ENCODE measurements at places on chromosomes 5 and 9.

DNA sequence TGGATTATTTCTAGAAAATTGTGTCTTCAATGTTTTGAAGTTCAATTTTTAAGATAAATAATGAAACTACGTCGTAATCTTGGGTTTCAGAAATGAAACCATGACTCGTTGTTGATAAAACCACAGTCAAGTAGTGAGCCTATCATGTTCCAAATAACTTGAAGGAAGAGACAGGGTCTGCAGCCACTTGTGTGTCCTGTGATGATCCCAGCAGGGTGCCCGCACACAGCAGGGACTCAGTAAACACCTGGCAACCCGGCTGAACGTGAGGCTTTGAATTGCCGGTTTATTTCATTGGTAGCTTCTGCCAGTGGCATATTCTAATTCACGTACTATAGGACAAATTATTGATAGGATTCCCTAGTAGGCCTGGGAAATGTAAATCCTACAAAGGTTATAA is 679.6 kb downstream of the IRX1 start:
- DNase-seq, result no peak

DNA sequence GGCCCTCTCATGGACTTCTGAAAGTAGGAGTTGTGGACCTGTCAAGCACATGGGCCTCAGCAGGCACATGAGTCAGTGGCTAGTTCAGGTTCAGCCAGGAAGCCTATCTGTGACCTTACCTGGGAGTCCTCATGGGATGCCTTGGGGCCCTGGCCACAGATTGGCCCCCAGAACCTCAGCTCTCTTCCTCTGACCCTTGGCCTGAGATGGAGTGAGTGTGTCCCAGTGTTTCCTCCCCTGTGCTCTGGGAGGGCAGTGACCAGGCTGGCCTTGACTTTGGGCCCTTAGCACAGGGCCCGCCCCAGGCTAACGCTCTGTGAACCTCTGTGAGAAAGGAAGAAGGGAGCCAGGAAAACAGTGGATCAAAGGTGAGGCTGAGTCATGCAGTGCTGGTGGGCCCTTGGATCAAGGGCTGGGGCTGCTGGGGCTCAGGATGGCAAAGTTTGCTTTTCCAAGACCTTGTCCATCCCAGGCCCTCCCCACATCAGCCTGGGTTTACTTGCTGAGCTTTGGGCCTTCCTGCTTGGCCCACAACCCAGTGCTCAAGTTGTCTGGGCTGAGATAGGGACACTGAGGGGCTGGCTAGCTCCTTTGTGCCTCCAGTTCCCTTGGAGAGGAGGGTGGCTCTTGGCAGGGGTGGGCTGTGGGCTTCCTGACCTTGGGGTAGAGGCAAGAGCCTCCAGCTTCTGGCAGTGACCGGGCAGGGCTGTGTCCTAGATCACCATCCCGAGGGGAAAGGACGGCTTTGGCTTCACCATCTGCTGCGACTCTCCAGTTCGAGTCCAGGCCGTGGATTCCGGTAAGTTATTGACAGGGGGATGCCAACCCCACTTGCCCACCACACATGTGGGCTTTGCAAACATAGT is 41.4 kb downstream of the RGS3 start:
- DNase-seq, result no peak

DNA sequence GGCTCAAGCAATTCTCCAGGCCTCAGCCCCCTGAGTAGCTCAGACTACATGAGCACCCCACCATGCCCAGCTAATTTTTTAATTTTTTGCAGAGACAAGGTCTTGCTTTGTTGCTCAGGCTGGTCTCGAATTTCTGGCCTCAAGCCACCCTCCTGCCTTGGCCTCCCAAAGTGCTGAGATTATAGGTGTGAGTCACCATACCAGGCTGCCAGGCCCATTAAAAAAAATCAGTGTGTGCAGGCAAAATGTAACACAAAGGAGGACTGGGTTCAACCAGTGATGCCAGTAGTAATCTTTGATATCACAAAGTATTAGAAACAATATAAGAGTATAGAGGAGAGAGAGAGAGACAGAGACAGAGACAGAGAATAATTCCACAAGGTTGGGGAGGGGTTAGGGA is 322.7 kb downstream of the MSX2 start:
- no peak for DNase-seq

DNA sequence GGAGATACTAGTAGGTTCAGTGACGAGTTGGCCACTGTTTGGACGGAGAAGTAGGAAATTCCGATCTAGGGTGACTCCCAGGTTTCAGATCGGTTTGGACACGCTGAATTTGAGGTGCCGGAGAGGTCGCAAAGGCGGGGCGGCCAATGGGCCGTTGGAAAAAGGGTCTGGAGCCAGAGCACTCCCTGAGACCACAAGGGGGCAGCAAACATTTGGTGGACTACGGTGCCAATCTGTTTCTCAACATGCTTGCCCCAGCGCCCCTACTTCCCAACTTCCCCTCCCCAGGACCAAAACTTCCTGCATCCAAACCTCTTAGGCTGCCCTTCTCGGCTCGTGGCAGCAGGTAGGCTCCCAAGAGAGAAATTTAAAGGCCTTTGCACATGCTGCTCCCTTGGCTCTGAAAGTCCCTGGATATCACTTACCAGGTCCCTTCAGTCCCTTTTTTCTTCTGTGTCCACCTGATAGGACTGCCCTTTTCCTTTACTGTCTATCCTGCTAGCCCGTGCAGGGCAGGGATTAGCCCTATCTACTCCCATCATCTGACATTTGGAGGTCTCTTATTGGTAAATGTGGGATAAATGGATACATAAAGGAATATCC is 992 bp upstream of the RPP25L start:
- DNase-seq, result peak; percentile 86

GRCh38 chr9:123999661-124000060 is 11.9 kb upstream of the LHX2 start:
- DNase-seq, result no peak

GRCh38 chr5:66291771-66292170 is 147.7 kb downstream of the SREK1 start:
- DNase-seq, result no peak

GRCh38 chr5:102778478-102778877 is 23.4 kb downstream of the PAM start:
- peak; percentile 36 for DNase-seq

GRCh38 chr9:38417003-38417945 is 7.0 kb downstream of the IGFBPL1 start:
- DNase-seq, result peak; percentile 51

GRCh38 chr5:108917596-108917995 is 169.9 kb downstream of the FER start:
- peak; percentile 61 for DNase-seq
